AG20443 (cell line): ENCODE measurements at places on chromosomes 2 and 18.

- DNase-seq, result no peak
These were observed 53.8 kb upstream of the TMEM87B start for GRCh38 chr2:112001136-112001715.

DNA sequence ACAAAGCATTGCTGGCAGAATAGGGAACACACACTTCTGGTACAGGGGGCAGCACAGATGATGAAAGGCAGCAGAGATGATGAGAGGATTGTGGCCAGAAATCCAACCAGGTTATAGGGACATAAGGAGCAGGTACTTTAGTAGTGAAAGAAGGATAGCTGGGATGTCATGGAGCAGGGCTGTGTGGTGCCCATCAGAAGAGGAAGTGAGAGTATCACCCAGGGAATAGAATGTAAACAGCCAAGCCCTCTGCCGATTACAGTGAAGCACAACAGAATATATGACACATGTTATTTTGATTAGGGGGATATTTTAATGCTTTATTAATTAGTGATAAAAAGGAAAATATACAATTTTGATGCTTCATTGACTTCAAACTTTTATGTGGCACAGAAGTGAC, 883.4 kb upstream of the CDH2 start:
- no peak for DNase-seq

GRCh38 chr2:203177361-203177760, 61.5 kb upstream of the CYP20A1 start:
- no peak for DNase-seq

DNA sequence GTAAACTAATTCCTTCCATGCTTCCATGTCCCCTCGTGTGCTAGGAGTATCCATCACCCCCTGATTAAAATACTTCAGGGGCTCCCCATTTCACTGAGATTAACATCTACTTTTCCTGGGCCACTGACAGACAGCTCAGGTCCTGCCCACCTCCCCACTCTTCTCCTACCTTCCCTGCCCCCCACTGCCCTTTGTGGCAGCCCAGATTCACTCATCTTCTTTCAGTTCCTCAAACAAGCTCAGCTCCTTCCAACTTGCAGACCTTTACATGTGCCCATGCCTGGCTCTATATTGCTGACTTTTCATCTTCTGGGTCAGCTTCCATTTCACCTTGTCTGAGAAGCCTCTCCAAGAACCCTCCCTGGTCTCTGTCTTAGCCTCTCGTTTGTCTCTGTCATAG, 12.0 kb downstream of the RUFY4 start:
- DNase-seq, result no peak

- DNase-seq, result no peak
These were observed 180.7 kb upstream of the EPHA4 start for GRCh38 chr2:221752781-221753180.

GRCh38 chr18:51617167-51617566, 419.7 kb upstream of the MEX3C start:
- DNase-seq, result no peak

- no peak for DNase-seq
These were observed 59.6 kb downstream of the ATOH8 start for GRCh38 chr2:85813211-85813981.
